ENCODE measurements at places on chromosomes 2 and 18.

- DNase-seq = no peak
These were observed 601.7 kb downstream of the ARHGAP15 start for GRCh38 chr2:143730953-143731260.

DNA sequence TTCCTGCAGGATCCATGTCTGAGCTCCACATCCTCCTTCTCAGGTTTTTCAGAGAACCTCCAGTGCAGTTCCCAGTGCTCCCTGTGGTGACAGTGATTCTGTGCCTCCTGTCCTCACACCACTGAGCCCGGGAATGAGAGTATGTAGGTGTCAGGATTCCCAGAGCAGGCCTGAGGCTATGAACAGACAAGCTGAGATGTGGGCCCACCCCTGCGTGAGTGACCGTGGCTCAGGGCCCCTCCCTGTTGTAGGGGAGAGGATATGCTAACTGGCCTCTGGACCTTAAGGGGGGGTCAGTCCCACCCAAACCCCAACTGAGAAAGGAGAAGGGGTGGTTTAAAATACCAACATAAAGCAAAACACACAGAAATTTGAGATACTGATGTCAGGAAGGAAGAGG is 104.8 kb upstream of the RAB12 start:
- DNase-seq = no peak

DNA sequence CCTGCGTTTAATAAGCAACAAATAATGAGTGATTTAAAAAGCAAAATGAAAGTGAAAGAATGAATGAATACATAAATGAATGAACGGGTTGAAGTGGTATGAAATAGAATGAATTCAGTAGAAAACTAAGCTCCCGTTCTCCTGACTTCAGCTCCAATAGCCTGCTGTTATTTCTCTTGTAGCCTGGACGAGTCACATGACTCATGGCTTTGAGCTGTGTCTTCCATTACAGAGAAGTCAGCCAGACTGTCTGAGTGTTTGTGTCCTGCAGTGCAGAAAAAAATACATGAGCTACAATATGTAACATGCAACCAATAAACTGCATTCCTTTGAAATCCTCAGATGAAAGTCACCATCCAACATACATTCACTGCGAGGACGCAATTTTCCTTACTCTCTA is 21.2 kb downstream of the SCG2 start:
- no peak for DNase-seq

GRCh38 chr2:4992226-4992625 is 700.0 kb upstream of the SOX11 start:
- no peak for DNase-seq

DNA sequence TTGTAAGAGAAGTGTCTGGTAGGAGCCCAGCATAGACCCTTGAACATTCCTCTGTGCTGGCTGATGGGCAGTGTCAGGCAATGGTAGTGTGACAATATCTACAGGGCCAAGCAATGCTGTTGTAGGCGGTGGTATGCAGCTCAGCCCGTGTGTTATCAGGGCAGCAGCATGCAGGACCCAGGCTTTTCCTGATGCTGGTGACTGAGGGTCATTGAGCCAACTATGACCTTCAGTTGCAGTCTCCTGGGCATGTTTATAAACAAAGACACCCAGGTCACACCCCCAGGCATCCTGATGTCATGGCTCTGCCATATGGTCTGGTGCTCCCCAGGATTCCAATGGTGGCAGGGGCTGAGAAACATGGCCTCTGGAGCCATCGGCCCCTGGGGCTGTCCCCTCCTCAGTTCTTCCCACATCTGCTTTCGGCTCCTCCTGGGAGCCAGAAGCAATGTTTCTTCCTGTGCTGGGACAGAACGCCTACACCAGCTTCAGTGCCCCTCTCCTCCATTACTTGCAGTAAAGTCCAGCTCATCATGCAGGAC is 518.0 kb upstream of the HS6ST1 start:
- no peak for DNase-seq

DNA sequence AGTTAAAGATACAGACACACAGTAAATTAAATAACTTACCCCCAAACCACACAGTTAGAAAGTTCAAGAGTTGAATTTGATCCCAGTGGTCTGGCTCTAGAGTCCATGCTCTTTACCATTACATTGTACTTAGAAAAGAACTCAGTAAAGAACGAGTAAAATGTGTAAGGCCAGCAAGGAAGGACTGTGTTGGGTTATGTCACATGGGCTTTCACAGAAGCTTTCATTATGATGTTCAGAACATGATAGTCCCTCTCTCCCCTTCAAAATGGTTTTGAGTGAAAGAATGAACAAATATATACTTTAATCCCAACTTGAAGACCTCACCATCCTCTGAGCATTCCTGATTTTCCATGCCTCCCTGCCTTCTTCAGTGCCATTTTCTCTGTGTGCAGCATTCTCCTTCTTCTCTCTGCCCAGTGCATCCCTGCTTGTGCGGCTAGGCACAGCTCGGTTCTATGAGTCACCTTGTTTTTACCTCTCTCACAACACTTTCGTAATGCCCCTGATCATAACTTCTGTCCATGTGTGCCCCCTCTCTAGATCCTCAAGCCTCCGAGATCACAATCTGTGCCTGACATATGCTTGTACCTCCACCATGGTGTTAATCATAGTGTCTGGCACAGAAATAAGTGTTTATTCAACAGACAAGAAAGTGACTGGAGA is 22.0 kb downstream of the RASGRP3 start:
- DNase-seq = no peak

DNA sequence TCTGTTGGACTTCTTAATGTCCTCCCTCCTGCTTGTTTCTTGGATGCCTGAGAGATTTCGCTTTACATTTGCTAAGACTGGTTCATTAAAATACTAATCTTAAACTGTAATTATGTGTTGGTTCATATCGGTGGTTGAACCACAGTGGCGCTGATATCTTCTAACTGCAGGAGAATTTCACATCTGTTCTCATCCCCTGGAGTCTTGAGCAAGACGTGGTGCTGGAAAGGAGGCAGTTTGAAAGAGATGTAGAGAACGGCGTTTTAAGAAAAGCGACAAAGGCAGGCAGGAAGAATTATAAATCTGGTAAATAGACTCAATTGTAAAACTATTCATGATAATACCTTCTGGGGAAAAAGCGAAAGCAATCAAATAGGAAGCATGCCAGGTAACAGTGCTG is 79.5 kb downstream of the NXPH2 start:
- no peak for DNase-seq

Data from GDM1 (cell line).